H54 (cell line): ENCODE measurements at places on chromosomes 3 and 15.

- DNase-seq = no peak
Measured at GRCh38 chr3:128993461-128994172, at the start of gene CFAP92. Gene CFAP92, minus strand, starts transcription at chr3:128994076. Its CDS starts 772 bp downstream, at chr3:128993304.

DNA sequence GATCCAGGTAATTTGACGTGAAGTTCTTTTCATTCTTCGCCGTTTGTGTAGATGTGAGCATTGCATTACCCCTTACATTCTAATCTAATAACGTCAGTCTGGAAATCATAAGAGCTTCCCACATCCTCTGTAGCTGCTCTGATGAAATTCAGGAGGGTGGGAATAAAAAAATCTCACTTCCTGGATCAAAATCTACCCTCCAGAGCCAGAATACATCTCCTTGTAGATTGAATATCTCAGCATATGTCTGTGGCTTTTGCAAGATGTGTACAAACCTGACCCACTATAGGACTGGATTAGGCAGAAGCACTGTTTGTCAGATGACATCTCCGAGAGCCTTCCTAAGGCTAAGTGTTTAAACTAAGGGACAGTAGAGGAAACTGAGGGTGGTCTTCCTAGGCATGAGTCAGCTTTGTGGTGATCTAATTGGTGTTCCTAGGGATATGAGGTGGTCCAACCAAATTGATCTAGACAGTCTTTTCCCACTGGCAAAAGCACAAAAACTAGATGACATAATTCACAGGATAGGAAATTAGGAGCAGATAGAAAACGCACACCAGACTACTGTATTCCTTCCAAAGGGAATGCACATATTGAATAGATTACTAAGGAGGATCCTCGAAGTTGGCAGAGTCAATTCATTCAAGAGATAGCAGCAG, 216.3 kb upstream of the LRTM1 start:
- no peak for DNase-seq

- DNase-seq = no peak
Measured at GRCh38 chr15:38367476-38367875, 86.5 kb upstream of the FAM98B start.

GRCh38 chr15:75181780-75182179, 19.9 kb upstream of the C15orf39 start:
- DNase-seq = no peak

- DNase-seq = no peak
Measured at GRCh38 chr3:53616971-53617892, 122.8 kb downstream of the CACNA1D start.

GRCh38 chr15:34116620-34117019, 14.7 kb downstream of the PGBD4 start:
- no peak for DNase-seq

DNA sequence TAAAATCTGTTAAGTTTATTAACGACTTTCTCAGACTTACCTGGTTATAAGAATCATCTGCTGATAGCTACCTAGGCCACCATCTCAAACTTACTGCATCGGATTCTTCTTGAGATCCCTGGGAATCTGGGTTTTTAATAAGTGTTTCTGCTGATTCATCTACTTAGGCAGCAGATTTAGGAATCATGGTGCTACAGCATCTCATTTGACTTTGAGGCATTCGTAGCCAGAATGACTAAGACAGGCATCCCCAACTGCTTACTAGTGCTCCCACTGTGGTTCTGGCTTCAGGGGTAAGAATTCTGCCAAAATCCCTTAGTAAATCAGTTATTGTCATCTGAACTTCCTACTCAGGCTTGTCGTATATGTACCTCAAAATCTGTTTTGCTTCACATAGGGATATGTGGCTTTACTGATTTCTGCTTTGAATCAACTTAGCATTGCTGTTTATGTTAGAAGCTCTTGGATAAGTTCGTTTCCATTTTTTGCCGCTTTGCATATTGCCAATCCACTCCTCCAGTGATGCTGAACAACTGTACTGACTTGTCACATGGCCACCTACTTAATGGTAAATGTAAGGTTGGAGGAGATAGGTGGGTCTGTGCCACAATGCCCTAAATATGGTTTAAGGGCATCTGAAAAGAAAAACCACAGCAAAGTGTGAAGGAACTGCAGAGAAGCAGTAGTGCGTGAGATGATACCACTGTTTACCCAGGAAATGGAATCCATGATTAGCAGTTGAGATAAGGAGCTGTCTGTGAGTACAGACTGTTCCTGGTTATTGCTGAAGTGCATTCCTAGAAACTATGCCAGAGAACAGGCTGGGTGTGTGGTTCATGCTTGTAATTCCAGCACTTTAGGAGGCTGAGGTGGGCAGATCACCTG, 60.3 kb downstream of the MAP6D1 start:
- peak; percentile 29 for DNase-seq

DNA sequence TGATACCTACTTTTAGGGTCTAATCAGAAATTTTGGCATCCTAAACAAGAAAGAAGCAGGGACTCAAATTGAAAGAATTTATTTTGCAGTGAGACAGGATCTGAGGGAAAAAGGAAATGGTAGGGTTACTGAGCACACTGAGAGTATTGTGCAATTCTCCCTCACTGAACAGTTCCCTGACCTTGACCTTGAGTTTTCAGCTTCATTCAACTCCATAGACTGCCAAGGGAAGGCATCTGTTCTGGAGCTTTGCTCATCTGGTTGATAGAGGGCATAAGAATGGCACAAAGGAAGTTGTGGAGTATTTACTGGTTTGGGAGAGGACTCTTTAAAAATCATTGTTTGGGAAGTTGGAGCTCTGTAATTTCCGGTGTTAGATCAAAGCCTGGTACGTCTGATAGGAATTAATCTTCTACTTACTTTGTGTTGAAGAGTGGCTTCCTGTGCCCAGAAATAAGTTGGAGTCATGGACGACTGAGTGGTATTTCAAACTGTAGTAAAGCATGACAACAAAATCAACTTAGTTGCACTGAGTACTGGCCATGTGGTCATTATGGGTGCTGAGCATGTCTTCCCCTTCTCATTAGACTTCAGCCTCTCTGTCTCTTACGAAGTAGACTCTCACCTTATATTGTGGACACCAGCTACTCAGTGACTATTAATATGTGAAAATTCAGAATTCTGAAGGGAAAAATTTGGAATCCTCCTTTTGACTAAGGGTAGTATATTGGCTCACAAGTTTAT, 40.8 kb downstream of the CLDN1 start:
- no peak for DNase-seq

GRCh38 chr15:49989498-49989897, 129.5 kb downstream of the ATP8B4 start:
- DNase-seq = no peak

DNA sequence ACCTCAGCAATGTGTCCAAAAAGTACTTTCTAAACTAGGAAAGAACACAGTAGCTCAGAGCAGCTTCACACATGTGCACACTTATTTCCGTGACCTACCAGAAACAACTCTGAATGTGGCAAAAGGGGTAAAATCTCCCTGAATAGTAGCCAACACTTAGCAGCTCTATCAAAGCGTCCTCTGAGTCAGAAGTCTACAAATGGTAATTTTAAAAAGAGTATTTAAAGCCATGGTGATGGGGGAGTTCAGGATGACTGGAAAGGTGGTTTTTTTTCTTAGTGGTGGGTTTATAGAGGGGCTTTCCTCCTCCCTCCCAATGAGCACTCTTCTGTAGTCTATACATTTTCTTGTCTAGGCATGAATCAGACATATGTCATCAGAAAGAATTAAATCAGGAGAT, 223.8 kb upstream of the PRICKLE2 start:
- no peak for DNase-seq

- no peak for DNase-seq
Measured at GRCh38 chr3:62201438-62202035, 171.8 kb downstream of the FEZF2 start.

DNA sequence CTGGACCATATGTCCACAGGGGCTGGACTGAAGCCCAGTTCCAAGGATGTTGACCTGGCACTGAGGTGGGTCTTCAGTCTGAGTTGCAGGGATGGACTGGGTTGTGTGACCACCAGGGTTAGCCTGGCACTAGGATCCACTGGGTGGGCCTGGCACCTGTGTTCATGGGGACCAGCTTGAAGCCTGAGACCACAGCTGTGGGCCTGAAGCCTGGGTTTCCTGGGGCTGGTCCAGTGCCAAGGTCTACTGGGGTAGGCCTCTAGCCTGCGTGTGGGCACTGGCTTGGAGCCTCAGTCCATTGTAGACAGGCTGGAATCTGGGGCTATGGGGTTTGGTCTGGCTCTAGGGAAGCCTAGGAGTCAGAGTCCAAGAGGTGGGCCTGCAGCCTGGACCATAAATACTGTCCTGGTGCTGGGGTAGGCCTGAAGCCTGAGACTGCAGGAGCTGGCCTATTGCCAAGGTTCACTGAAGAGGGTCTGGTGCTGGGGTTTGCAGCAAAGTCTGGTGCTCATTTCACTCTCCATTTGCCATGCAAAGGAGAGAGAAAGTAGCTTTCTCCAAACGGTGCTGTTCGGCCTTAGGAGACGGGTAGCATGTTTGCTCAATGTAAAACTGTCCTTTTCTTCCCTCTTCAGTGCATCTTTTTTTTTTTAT, 51.2 kb upstream of the TBC1D5 start:
- DNase-seq = no peak

DNA sequence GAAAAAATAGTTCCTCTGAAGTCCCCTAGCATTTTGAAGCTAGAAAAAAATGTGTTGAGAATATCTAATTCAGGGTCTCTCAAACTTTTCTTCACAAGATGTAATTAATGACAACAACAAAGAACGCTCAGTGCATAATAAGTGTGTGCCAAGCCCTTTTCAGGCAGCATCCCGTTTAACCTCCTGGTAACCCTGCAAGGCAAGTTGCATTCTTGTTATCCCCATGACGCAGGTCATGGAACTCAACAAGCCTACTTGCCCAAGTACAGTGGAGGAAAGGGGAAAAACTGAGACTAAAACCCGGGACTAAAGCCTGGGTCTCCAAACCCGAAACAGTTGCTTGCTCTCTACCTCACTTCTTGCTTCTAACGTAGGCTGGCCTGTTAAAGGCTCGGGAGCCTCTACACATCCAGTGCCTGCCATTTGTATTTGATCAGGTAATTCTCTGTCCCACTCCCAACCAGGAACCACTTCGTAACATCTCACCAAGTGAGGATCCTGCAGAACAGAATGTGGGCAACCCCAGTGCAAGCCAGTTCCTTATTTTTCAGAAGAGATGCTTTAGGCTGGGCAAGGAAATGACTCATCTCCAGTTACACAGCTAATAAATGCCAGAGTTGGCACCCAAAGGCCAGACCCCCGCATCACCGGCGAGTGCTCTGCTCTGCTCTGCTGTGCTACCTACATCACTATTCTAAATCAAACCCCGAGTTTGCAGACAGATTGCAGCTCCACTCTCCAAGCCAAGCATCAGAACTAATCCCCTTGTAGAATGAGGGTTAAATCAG, 28.3 kb downstream of the LMCD1 start:
- peak; percentile 27 for DNase-seq

GRCh38 chr3:72189339-72189738, 404.4 kb upstream of the PROK2 start:
- no peak for DNase-seq

GRCh38 chr15:52290329-52290728, 5.3 kb downstream of the MYO5C start:
- no peak for DNase-seq

GRCh38 chr3:46406788-46407611, at the start of the genes CCR5AS and CCRL2:
Gene CCR5AS, minus strand, starts transcription at chr3:46407066.
Gene CCRL2, plus strand, starts transcription at chr3:46407259. Its CDS starts 821 bp downstream, at chr3:46408080.
- DNase-seq = peak; percentile 82

DNA sequence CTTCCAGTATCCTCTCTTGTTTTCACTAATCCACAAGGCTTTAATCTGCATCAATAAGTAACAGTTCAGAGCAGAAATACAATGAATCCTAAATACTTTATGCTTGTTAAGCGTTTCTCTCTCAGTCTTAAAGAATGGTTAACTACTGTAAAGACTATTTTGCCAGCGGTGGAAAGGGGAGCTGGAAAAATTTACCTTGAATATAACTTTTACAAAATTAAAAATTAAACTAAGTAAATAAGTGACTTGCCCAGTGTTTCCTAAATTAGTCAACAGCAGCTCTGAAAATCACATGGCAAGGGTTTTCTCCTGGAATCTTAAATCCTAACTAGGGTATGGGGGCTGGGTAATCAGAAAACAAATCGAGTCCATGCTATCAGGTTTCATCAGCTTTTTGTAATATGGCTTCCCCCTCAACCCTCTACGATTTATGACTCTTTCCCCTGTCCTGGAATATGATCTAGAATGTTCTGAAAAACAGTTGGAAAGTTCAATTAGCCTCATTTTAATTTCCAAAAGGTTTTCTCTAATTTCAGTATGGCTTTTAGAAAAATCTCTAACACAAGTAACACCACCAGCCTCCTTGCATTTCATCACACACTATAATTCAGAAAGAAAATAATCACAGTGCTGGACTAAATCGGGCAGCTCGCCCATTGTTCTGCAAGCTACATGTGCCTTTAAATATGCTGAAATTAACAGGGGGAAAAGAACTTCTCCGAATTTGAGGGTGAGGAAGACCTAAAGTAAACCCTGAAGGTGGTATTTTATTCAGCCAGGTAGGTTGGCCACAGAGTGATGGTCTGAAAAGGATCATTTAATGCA, 133.5 kb downstream of the ADAMTS9 start:
- DNase-seq = no peak

GRCh38 chr3:123080864-123081562, 14.2 kb downstream of the PDIA5 start:
- DNase-seq = no peak

- DNase-seq = no peak
Measured at GRCh38 chr15:68612503-68612902, 33.7 kb downstream of the CORO2B start.

- DNase-seq = no peak
Measured at GRCh38 chr3:154095832-154096421, 25.3 kb upstream of the ARHGEF26 start.

GRCh38 chr3:7205962-7206361, 345.0 kb downstream of the GRM7 start:
- DNase-seq = no peak

DNA sequence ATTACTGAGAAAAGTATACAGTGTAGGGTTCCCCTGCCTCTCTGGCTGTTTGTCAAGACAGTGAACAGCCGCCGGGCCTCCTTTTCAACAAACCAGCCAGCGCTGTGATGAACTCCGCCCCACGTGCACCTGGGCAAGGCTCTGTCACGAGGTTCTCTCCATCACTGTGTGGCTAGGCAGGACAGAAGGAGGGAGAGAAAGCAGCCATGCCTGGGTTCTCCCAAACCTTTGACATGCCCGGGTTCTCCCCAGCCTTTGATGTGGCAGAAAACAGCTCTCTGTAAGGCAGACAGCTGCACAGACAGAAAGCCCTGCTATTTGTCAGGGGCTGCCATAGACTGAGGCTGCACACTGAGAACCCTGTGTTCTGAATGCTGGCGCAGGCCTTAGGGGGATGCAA, 101.4 kb upstream of the TRPM1 start:
- no peak for DNase-seq

- DNase-seq = no peak
Measured at GRCh38 chr3:39178553-39178952, 13.8 kb downstream of the XIRP1 start.

DNA sequence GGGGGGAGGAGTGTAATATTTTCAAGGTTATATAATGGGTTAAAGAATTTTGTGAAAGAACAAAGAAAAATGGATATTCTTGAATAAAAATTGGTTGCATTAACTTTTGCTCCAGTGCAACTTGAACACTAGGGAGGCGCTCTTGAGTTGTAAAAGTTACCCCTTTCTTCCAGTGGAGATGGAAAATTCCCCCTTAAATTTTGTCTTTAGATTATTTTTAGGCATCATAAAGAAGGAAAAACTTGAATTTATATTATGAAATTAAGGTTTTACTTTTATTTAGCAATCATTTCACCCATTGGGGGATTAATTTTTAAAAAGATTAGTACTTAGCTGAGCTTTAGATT, 550 bp upstream of the CHD2 start:
- DNase-seq = no peak
